Lower leg skin (tissue), 4 donors: ENCODE measurements at places on chromosomes 16 and 17.

DNA sequence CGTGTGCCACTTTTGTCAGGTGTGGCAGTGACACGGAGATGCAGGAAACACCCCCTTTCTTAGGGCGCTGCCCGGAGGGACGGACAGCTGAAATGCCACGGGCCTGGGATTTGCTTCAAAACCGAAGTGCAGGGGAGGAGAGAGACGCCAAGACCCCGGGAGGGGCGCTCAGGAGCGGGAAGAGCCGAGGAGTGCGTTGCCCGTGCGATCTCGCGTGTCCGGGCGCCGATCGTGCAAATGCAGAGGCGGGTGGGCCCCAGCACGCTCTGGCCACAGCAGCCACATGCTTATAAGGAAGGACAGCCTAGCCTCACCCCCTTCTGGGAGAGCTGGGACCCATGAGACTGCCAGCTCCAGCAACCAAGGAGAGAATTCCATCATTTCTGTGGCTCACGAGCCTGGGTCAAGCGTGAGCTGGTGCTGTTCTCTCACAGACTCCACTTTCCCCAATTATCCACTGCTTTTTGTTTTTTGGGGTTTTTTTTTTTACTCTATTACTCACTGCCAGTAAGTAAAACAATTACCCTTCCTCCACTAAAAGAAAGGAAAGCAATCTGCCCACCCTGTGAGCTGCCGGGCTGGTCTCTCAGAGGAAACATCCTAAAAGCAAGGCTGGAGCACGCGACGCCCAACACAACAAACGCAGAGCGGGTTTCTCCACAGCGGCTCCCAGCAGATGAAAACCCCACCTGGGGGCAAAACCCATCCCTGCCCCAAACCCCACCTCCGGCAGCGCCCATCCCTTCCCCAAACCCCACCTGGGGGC lies 27.2 kb upstream of the C16orf95 start:
- no peak for DNase-seq

GRCh38 chr16:30941600-30942425 lies 7.1 kb upstream of the ORAI3 start:
- DNase-seq = no peak

- no peak for DNase-seq
These were observed 27.8 kb downstream of the TMEM92 start for GRCh38 chr17:50301891-50302584.

GRCh38 chr17:79874329-79874981 lies 35.2 kb upstream of the CBX4 start:
- DNase-seq = no peak

- DNase-seq = no peak
These were observed 266.7 kb downstream of the ENGASE start for GRCh38 chr17:79341222-79341780.

DNA sequence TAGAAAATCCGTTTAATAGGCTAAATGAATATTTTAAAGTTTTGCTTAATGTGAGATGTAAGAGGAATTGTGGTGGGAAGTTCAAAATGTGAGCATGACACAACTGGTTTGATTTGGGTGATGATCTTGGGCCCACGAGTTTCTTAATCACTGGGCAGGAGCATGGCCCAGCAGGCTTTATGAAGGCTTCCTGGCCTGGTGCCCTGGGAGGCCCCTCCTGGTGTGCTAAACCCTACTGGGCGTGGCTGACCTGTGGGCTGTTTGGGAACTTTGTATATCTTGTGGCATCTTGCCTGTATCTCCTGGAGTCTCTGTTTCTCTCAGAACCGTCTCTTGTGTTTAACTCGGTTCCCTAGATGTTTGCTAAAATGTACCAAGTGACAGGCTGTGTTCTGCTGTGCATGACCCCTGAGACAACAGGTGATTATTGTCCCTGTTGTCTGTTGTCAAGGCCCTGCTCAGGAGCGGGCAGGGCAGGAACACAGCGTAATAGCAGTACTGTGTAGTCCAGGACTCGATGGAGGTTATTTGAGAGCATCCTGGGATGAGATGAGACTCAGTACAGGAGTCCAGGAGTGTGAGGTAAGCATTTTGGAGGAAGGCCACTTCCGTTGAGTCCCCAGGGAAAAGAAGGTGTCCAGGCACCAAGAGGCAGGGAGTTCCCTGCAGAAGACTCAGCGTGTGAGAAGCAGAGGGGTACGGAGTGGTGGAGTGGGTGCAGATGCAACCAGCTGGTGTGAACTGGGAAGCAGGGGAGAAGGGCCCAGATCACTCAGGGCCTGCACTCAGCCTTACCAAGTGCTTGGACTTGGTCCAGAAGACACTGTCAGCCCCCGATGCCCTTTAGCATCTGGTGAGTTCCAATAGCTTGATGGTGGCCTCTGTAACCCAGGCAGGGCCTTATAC lies 48.5 kb downstream of the B9D1 start:
- DNase-seq = no peak
